ENCODE measurements at places on chromosomes 12 and 14.

DNA sequence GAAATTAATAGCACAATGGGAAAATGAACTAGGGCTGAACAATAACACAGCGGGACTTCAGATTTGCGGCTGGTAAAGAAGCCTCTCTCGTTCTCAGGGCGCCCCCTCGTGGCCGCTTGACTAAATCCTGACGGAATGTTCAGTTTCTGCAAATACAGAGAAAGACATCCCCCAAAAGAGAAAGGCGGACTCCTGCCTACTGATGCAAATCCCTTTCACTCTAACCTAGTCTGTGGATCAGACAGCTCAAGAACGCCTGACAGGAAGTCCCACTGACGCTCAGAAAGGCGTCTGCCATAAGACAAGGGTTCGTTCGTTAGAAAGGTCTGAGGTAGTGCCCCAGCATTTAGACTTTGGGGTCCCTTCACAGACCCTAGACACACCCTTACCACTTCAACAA is 2.5 kb downstream of the NUAK1 start:
- peak; percentile 74 for DNase-seq

DNA sequence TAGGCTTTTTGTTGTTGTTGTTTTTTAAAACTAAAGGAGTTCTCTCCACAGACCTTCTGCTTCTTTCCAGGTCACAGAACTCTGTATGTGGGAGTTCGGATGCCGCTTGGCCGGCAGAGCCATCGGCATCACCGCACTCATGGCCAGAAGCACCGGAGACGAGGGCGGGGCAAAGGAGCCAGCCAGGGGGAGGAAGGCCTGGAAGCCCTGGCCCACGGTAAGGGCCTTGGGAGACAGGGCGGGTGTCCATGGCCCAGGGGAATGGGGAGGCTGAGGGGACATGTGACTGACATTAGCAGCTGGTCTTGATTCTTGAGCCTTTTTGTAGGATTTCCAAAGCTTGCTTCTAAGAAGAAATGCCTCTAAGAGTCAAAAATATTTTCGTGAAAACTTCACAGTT is 26.2 kb downstream of the SLC4A8 start:
- no peak for DNase-seq

DNA sequence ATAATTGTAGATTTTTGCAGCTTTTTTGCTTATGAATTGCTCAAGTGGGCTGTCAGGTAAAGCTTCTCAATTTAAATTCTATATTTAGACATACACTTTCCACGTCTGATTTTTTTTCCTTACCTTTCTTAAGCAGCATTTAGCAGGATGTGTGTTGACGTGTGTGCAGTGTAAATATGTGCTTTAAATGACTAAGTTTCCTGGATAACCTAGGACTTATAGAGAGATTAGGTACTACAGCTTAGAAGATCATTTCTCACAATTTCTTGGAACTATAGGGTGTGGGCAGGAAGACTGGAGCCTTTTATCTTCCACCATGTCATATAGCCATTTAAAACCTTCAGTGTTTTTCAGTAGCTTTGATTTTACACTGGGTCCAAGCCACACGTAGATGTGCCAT is 263.5 kb downstream of the NOVA1 start:
- no peak for DNase-seq

GRCh38 chr12:4969405-4969804 is 59.7 kb downstream of the KCNA1 start:
- DNase-seq: no peak

- DNase-seq: no peak
Observed at GRCh38 chr12:106058256-106059182, 80.2 kb downstream of the NUAK1 start.

DNA sequence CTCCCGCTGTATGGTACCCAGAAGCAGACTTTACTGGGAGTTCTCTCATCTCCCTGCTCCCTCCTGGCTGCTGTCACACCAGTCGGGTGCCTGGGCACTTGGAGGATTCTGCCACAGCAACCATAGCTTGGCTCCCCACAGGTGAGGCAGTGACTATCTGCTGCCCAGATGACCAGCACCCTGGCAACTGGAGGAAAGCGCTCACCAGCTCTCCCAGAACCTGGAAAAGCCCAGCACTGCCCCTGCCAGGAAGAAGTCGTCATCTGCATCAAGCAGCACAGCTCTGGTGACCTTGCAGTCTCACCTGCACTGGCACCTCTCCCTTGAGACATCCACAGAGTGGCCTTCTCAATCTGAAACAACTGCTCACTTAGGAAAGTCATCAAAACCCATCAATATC is 31.9 kb upstream of the TC2N start:
- DNase-seq: no peak

DNA sequence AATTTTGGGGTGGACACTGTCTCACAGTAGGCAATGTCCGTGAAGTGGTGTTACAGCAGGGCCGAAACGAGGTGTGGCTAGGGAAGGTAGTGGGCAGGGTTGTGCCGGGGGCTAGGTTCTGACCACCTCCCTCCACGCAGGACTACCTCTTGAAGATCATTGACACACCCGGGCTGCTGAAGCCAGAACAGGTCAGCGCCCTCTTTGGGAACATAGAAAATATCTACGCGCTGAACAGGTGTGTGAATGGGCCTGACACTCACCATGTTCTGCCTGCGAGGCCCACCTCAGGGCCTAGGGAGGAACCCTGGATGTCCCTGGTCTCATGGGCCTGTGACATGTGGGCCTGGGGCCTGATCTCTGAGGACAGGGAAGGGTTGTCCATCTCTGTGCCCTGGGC is 24.6 kb downstream of the PLEKHG3 start:
- DNase-seq: no peak

GRCh38 chr12:64180951-64181350 is 41.1 kb downstream of the KICS2 start:
- DNase-seq: no peak

DNA sequence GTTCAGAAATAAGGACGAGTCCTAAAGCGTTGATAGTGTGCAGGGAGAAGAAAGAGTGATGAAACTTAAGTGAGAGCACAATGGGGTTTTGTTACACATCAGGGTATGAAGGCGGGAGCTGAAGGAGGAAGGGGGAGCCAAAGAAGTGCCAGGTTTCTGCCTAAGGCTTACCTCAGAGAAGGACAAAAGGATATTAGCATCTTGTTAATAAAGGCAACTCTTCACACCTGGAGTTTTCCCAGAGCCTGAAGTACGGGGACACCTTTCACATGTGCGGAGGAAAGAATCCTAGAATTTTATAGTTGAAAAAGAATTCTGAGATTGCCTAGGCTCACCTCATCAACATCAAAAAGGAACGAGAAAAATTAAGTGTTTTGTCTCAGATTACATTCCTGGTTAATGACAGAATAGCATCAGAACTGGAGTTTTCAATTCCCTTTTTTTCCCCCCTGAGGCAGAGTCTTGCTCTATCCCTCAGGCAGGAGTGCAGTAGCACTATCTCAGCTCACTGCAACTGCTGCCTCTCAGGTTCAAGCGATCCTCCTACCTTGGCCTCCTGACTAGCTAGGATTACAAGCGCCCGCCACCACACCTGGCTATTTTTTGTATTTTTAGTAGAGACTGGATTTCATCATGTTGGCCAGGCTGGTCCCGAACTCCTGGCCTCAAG is 2.2 kb upstream of the SAV1 start:
- no peak for DNase-seq

GRCh38 chr12:442235-442884 is 17.4 kb upstream of the B4GALNT3 start:
- DNase-seq: peak; percentile 48

DNA sequence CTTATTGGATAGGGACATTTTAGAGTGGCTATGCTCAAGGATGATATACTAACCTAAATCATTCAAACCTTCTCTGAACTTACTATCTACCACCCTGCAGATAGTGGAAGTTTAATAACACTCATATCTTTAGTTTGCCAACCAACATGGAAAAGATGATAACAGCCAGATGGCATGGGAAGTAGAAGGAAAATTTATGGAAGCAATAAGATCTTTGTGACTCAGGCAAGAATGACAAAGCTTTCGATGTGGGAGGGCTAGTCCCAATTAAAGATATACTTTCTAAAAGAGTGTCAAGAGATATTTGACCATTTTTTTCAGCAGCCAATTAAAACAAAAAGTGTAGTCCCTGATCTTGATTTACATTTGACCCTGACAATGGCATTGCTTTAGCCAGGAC is 631.7 kb downstream of the RPS29 start:
- DNase-seq: no peak

DNA sequence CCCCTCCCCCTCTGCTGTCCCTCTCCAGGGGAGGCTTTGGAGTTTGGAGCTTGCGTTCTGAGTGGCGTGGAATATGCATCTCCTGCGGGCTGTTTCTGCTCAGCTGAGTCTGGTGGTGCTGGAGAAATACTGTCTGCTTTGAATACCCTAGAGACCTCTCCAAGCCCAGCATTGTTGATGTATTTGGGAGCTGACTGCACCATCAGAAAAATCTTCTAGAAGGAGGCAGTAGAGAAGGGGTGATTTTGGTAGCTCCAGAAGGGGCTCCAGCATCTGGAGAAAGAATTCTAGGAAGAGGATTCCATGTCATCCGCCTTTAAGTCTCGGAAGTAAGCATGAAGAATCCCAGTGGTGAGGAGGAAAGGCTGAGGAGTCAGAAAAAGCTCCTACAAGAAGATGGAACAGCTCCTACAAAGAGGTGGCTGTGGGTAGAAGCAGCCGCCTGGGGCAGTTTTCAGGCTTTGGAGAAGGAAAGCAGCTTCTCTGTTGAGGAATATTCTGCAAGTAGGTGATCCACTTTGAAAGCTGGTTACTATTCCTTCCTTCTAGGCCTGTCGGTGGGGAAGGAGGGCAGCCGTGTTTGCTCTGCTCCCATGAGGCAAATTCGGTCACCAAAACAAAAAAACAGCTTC is 9.7 kb downstream of the MLXIP start:
- DNase-seq: no peak

DNA sequence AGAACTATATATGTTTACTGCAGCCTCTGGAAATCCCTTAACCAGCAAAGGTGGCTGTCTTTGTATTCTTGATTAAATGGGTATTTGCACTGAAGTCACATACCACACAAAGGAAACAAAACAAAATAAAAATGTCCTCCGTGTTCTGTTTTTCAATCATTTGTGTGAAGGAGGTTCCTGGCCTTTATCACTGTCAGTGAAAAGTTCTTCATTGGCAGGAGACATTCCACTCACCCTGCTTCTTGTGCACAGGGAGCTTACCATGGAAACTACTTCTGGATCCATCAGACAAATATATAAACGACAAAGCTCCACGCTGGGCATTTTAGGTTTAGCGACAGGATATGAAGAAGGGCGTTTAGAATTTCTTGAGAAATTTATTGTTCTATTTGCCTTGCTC is 5.7 kb upstream of the NKX2-8 start:
- DNase-seq: no peak

GRCh38 chr14:56099081-56099797 is 19.0 kb upstream of the PELI2 start:
- no peak for DNase-seq

DNA sequence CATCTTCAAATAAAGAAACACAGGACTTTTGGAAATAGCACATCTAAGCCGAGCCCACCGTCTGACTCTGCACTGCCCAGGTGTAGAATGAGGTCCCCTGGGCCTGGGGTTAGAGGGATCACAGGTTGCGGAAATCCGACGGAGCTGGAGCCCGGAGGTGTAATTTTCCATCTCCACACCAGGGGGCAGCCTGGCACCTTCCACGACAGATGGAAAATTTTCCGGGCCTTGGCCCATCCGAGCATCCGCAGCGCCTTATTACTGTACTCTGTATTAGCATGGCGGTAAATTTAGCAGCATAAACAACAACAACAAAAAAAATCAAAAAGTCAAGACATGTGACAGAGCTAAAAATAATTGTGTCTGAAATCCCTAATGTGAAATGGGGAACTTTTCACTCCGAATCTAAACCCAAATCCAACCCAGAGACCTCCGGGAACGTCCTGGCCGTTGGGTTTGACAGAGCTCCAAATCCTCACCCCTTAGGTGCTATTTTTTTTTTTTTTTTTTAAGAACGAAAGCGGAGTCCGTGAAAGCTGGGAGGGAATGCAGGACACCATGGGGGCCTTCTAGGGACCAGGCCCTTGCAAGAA is 93.9 kb downstream of the KSR2 start:
- DNase-seq: peak; percentile 76

DNA sequence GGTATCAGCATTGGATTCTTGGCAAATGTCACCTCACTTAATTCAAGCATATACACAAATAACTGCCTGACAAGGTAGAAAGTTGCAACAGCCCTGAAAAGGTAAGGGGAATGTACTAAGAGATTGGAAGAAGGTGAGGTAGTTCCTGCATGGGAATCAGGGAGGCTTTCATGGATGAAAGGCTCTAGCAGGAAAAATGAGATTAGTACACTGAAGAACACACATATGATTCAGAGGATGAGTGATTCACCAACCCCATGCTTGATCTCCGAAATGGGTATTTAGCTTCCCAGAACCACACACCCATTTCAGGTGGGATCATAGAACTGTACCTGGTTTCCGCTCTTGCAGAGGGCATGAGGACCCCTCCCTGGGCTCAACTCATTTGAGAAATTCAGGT is 65.8 kb downstream of the PAH start:
- DNase-seq: no peak

GRCh38 chr14:103361867-103362266 is 23.3 kb upstream of the MARK3 start:
- no peak for DNase-seq

DNA sequence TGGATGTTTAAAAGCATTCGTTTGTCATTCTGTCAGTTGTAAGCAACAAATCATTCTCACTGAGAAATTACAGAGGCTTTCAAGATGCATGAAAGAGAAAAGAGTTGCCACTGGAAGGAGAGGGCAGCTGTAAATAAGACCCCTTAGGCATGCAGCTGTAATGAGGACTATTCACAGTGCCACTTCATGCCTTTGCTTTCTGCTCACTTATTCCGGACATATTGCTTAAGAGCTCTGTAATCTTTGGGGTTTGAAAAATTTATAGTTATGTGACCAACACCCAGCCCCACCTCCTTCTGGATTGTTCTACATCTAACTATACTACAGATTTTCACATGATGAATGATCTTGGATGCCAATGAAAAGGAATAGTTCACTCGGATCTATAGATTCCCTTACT is 194.8 kb upstream of the DCN start:
- DNase-seq: no peak

- no peak for DNase-seq
Observed at GRCh38 chr14:69346710-69347109, 51.4 kb downstream of the ERH start.

- no peak for DNase-seq
Observed at GRCh38 chr12:50401500-50402081, 906 bp downstream of the LARP4 start.

- DNase-seq: no peak
Observed at GRCh38 chr14:28635387-28635786, 131.2 kb upstream of the FOXG1 start.

DNA sequence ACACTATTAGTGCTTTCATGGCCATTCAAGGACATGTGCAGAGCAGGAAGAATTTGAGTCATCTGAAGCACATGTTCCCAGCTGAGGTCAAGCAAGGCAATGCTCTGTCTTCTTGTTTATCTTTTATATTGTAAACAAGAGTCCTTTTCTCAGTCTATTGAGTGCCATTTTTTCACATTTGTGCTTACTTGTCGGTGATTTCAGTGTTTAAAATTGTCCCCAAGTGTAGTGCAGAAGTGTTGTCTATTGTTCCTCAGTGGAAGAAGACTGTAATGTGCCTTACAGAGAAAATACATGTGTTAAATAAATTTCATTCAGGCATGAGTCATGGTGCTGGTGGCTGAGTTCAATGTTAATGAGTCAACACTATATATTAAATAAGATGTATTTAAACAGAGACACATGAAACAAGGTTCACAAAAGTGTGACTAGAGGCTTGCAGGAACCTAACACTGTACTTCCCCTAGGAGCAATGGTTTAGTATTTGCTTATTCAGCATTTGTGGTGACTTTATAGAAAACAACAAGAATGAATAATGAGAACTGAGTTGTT is 391.1 kb downstream of the LRIG3 start:
- no peak for DNase-seq

GRCh38 chr14:51525739-51526138 is 126.0 kb upstream of the FRMD6 start:
- DNase-seq: no peak
